ENCODE measurements at places on chromosomes 5 and 9.

GRCh38 chr5:57843059-57843367 lies 360.4 kb upstream of the ACTBL2 start:
- DNase-seq = no peak

- no peak for DNase-seq
These were observed 192.8 kb downstream of the CDH18 start for GRCh38 chr5:19795218-19795617.

DNA sequence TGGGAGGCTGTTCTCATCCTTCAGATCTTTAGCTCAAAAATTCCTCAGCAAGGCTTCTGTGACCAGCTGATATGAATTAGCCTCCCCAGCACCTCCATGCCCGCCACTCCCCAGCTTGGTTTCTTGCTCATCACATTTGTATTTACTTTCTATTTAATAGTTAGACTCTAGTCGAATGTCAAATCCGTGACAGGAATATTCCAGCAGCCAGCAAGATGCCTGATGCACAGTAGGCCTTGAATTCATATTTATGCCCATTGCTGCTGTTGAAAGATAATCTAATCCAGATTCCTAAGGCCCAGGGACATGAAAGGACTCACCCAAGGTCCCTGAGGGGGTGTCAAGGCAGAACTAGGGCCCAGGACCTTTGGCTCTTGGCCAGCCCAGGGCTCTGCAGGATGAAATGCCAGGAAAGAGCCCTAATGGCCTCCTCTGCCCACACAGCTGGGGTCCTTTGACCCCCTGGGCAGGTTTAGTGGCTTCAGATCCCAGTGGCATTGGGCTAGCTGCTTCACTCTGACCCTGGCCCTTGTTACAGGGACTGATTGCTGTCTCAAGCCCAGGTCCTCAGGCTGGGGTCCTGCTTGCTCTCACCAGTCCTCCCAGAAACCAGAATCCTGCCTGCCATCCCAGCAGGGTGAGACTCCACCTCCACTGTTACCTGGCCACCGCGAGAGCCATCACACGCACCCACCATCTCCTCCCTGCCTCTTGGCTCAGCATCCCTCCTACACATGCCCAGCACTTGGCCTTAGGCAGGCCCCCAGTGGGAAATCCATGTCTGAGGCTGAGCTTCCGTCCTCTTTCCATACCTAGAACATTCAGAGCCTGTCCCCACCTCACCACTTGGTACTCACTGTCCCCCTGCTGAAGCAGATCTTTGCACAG lies 7.3 kb downstream of the CSF1R start:
- DNase-seq = no peak

DNA sequence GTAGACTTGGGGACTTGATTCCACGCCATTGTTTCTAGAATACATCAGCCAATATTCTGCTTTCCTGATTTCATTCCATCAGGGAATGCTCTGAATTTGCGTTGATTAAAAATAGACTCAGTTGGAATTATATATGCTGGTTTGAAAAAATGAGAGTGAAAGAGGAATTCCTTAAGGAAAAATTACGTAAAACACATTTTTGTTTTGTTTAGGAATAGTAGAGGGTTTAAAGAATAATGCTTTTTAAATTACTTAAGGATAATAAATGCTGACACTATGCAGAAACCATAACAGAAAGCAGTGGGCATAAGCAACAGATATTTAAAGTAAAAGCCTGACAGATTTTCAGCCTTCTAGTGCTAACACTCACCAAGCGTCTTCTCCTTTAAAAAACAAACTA lies 235.0 kb downstream of the ADAMTS6 start:
- no peak for DNase-seq

Measured in lower leg skin (tissue), 4 donors.